ENCODE measurements at places on chromosomes 6 and 20.

DNA sequence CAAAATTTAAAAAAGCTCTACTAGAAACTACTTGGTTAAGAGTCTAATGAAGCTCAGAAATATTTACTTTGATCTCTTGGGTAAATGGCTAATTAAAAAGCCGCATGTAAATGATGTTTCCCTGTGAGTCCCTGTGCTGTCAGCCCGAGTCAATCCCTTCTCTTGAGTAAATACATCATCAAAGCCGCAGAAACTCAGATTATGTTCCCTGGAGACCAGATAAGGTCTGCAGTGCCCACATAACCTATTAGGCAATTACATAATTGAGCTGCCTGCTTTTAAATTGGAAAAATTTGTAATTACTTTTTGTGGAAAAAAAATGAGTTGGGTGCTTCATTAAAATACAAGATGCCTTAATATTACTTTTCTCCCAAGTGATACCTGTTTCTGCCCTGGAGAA is 83.1 kb downstream of the KIZ start:
- no peak for DNase-seq

GRCh38 chr6:150184850-150185731 is 42.2 kb downstream of the PPP1R14C start:
- DNase-seq = no peak

DNA sequence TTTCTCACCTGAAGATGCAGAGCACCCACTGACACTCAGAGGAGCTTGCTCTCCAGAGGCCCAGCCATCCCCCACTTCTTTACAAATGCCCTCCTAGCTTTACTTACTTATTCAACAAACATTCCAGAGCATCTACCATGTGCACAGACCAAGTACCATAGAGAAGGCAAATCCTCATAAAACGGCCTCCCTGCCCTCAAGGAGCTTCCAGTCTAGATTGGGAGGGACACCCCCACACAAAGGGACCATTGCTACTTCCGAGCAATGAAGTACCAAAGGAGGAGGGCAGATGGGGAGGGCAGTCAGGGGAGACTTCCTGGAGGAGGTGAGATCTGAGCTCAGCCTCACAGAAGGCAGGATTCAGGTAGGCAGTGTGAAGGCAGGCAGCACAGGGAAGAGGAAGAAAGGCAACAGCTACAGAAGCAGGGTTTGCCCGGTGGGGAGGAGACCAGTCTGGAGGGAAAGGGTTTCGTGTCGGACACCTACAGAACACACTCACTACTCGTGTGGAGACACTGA is 108.0 kb downstream of the ZMYND8 start:
- no peak for DNase-seq

DNA sequence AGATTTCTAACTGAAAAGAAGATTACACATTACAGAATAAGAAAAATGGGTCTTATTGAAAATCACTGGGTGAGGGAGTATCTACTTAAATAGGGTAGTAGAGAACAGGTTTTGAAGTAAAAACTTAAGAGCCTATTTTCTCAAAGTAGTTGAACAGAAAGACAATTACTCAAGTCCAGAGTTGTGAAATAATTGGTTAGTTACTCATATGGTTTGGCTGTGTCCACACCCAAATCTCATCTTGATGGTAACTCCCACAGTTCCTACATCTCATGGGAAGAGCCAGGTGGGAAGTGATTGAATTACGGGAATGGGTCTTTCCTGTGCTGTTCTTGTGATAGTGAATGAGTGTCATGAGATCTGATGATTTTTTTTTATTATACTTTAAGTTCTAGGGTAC is 1035.3 kb upstream of the GJE1 start:
- no peak for DNase-seq

- DNase-seq = no peak
These were observed 16.9 kb upstream of the ZSCAN9 start for GRCh38 chr6:28208111-28208659.

DNA sequence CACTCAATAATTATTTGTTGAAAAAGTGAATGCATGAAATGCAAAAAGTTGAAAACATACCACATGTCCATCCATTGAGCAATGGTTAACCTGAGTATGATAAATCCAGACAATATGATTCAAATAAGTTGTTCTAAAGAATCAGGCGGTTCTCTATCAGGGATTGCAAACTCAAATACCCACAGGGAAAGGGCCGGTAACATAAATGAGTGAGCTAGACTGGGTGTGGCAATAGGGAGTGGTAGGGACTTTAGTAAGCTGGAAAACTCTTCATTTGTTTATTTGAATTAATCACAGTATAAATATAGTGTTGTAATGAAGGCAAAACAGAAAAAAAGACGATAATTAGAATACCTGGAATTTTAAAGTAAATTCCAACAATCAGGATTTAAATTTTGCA is 106.3 kb downstream of the BCAS1 start:
- DNase-seq = no peak

- DNase-seq = no peak
These were observed 9.0 kb downstream of the C20orf203 start for GRCh38 chr20:32664678-32665159.

DNA sequence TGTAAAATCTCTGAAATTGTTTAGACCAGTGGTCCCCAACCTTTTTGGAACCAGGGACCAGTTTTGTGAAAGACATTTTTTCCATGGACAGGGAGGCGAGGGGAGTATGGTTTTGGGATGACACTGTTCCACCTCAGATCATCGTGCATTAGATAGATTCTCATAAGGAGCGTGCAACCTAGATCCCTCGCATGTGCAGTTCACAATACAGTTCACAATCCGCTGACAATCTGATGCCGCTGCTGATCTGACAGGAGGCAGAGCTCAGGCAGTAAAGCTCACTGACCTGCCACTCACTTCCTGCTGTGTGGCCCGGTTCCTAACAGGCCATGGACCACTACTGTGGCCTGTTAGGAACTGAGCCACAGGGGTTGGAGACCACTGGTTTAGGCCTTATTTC is 115.2 kb downstream of the EPM2A start:
- no peak for DNase-seq

- peak; percentile 46 for DNase-seq
These were observed 218.9 kb downstream of the EYA2 start for GRCh38 chr20:47113362-47114109.

All from fibroblast of skin of right quadriceps (primary cell).